AG08396 (cell line): ENCODE measurements at places on chromosomes 6 and 20.

GRCh38 chr20:38863024-38863851 is 57.7 kb downstream of the PPP1R16B start:
- DNase-seq = no peak

DNA sequence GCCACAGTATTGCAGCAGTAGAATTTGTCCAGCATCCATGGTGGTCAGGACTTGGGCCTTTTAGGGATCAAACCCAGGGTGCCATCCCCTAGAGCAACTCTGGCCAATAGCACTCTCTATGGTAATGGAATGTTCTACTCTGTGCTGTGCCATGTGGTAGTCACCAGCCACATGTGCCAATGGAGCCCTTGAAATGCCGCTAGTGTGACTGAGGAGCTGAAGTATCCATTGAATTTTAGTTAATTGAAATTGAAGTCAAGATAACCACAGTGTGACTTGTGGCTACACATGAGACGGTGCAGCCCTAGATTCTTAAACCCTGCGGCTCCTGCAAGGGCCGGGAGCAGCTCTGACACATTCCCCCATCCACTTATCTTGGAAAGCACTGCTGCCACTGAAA is 54.6 kb downstream of the SLC2A10 start:
- no peak for DNase-seq

DNA sequence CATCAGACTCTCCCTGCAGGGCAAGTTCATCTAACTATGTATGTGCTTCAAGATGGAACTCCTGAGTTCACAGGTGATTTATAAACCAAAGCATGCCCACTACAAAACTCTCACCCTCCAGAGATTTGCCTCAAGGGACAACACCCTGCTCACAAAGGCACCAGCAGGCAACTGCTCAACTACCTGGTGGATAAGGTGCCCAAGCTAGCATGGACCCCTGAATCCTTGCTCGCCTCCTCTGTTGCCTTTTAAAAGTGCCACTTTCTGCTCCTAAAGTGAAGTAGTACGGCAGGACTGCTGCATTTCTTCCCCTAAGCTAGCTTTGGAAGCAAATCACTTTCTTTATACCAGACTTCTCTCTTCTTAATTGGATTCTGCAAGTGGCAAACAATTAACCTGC is 1.2 kb downstream of the LPA start:
- no peak for DNase-seq

GRCh38 chr20:17671011-17671410 is 11.0 kb downstream of the RRBP1 start:
- no peak for DNase-seq
